ENCODE measurements at places on chromosomes 7 and 10.

GRCh38 chr7:94378356-94378755 lies 16.3 kb upstream of the COL1A2 start:
- no peak for DNase-seq

DNA sequence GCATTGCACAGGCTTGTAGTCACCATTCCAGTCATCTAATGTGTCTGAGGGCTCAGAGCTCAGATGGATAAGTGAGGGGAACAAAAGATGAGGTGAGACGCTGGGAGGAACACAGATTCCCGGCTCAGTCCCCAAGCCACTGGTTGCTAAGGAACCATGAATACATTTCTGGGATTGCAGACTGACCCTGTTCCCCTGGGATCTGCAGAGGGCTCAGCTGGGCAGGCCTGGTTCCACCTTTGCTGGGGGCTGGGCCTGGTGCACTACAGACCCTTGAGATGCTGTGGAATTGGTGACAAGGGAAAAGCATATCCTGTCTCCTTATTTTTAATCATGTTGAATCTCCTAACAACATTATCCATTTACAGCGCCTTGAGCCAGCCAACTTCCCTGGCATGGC lies 19.2 kb downstream of the ELFN1 start:
- DNase-seq = no peak

DNA sequence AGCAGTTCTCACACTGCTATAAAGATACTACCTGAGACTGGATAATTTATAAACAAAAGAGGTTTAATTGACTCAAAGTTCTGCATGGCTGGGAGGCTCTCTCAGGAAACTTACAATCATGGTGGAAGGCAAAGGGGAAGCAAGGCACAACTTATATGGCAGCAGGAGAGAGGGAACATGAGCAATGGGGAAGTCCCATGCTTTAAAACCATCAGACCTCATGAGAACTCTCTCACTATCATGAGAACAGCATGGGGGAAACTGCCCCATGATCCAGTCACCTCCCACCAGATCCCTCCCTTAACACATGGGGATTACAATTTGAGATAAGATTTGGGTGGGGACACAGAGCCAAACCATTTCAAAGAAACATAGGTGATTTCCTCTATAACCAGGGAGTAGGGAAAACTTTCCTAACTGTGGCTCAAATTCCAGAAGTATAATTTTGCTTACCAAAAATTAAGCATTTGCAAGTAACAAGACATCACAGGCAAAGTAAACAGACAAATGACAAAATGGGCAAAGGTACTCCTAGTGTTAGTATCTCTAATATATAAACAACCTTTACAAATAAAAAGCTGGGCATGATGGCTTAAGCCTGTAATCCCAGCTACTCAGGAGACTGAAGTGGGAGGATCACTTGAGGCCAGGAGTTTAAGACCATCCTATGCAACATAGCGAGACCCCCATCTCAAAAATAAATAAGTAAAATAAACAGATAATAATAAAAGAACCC lies 88.0 kb downstream of the KBTBD2 start:
- DNase-seq = no peak

DNA sequence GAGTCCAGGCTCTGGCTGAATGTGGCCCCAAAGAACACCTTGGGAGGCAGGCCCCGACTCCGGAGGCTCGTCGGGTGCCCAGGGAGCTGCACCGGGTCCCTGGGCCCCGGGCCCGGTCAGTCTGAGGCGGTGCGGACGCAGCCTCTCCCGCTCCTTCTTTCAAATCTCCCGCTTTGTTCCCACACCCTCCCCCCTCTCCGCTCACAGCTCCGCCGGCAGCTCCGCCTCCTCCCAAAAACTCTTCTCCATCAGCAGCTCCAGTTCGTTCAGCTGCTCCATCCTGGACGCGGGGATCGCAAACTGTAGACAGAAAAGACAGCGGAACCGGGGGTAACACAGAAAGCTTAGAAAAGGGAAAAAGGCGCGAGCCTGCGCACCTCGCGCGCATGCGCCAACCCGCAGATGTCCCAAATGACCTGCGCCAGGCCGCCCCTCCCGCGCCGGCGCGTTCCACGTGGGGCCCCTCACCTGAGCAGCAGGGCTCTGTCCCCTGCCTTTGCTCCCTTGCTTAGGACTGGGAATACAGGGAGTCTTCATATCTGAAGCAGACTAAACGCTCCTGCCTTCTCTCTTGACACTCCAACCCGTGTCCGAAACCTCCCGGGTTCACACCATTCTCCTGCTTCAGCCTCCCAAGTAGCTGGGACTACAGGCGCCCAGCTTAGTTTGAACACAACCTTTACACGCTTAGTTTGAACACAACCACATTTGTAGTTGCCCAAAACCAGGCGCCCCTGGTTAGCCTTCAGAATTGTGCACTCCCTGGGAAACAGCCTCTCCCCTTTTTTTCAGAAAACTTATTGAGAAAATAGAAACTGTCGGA lies at the start of gene DNA2:
Gene DNA2 (minus strand): TSS at position 388 of the 823 bp plus-strand sequence. CDS start 109 bp downstream, at position 279.
- DNase-seq = peak; percentile 90

All from osteocyte (in vitro differentiated cells).